ENCODE measurements at places on chromosomes 2 and 18.
A peak's percentile ranks its signal among the peaks of the same experiment; 100 is the strongest.

DNA sequence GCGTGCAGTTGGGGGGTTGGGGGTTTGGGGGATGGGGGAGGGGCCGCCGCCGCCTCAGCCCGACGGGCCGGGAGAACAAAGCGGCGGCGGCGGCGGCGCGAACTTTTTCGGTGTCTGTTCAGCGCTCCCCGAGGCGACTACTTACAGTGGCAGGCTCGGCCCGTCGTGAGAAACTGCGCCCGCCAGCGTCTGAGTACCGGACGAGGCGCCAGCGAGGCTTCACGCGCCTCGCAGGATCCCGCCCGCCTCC, 172 bp downstream of the PRKD3 start:
- DNase-seq: no peak

- DNase-seq: no peak
Observed at GRCh38 chr18:36284268-36284667, 13.2 kb upstream of the FHOD3 start.

- no peak for DNase-seq
Observed at GRCh38 chr2:134869946-134870736, 31.7 kb downstream of the ACMSD start.

DNA sequence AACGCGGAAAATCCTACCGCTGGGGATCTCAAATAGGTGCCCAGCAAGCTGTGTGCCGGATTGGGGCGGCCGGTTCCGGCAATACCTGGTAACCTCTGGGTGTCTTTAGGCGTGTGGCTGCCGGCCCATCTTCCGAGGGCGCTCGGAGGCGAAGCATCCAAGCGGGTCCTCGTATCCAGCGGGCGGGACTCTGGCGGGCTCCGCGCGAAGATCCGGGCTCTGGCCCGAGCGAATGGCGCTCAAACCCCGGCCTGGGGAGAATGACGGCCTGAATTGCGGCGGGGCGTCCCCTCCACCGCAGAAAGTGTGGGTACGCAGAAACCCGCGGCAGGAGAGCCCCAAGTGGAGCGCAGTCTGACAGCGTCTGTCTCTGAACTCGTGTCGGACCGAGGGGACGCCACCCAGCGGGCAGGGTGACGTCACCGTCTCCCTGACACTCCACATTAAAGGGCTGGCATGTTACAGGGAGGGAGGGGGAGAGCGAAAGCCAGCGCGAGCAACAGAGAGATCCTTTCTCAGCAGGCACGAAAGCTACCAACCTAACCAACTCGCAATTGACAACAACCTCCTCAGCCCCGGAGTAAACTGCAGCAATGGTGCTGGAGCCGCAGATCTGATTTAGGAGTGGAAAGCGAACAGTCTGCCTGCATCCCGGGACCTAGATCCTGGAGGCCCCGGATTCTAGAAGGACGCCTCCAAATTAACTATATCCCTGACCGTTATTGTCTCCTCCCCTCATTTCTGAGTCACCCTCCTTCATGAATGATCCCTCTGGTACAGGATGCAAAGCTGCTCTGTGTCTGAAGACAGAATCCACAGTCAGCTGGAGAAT, at the start of gene SKOR2:
Gene SKOR2, minus strand, starts transcription at position 372 of the 832 bp plus-strand sequence. CDS start 2,477 bp downstream, outside the sequence.
- DNase-seq: no peak

DNA sequence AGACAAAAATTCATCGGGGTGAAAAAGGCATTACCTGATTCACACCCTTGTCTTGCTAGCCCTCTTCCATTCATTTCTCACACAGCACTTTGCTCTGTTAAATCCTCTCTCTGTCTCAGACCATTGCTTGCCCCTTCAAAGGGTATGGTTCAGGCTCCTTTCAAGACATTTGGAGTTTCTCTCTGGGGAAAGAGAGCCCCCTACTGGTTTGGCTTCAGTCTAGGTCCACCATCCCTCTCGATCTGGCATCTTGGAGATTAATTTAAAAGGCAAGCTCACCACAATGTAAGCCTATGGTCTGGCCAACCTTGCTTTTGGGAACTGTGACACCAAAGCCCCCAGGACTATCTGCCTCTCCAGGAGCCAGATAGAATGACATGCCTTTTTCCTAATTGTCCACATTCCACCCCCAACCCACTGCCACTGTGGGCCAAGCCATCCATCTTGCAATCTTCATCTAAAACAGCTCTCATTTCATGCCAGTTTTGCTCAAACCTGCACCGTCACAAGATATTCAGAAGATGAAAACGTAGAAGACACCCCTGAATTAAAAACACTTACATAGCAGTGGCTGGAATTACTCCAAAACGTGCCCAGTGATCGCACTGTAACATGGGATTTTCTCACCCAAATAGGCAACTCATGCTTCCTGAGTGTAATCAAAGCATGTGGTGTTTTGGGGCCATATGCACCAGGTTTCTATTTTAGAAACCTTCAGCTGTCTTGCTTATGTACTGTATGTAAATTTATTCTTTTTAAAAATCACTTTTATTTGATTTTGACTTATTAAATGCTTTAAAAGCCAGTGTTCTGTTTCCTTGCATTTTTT, 93.9 kb downstream of the FARSB start:
- peak; percentile 31 for DNase-seq

GRCh38 chr2:229348128-229348527, 77.0 kb upstream of the PID1 start:
- no peak for DNase-seq

DNA sequence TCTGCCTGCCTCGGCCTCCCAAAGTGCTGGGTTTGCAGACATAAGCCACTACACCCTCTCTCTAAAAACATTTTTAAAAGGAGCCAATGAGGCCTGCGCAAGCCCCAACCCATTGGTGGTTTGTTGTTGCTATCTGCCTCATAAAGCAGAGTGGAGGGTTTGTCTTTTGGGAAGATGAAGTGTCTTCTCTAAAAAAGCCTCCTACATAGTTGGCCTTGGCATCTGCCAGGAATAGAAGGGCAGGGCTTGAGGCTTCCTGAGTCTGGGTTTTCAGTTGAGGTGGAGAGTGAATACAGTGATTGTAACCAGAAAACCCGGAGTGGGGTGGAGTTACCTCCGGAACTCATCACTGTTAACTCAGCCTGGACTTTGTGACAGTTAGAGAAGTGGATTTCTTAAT, 5.9 kb upstream of the STARD7 start:
- DNase-seq: no peak

- no peak for DNase-seq
Observed at GRCh38 chr2:165508927-165509326, 39.4 kb downstream of the CSRNP3 start.

DNA sequence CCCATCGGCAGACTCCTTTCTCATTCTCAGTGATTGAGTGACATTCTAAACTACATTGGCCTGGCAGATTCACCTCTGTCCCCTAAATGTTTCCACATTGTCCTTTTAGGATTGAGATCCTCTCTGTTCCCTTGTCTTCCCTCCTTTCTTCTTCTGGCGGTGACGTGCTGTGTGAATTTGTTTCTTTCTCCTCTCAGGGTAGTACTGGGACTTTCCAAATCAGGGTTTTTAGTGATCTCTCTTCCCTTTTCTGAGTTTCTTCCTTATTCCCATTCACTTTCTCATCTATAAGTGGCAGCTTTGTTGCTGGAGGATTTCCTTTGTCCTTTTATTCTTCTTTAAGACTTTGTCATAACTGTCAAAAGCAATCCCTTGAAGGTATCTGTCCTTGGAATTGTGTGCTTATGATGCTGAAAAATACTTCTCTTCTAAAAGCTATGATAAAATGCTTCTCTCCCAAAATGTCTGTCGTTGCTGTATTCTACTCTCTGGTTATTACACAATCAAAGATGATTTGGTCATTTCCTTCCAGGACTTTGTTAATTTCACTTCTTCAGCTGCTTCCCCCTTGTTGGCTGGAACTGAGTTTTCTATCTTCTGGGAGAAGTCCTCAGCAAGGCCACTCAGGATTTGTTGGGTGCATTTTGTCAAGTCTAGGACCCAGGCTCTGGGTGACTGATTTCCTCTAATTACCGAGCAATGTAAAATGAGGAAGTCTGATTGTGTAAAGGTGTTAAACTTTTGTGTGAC, 4.9 kb upstream of the IL1B start:
- DNase-seq: no peak

DNA sequence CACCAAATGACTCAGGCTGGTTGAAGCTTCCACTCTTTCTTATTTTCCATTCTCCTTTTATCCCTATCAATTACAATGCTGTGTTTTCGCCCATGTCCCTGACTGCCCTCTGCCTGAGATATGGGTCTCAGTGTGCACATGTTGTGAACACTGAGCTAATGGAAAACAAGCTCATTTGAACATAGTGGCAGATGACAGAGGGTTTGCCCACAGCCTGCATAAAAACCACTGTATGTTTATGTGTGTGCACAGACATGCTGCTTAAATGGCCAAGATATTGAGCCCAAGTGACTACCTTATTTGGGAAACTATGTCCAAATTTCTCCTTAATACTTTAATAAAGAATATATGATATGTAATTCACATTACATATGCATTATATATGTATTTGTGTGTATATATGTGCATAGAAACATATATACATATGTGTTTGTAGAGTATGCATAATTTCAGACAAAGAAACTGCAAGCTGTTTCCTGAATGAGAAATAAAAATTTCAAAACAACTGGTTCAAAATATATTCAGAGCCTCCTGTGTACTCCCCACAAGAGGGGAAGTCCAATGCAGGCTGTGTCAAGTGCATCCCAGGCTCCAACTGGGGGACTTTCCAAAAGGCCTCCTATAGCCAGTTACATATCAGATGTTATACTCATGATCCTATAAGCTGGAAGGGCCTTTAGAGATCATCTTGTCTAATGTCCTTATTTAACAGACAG, 92.7 kb upstream of the CD302 start:
- no peak for DNase-seq

DNA sequence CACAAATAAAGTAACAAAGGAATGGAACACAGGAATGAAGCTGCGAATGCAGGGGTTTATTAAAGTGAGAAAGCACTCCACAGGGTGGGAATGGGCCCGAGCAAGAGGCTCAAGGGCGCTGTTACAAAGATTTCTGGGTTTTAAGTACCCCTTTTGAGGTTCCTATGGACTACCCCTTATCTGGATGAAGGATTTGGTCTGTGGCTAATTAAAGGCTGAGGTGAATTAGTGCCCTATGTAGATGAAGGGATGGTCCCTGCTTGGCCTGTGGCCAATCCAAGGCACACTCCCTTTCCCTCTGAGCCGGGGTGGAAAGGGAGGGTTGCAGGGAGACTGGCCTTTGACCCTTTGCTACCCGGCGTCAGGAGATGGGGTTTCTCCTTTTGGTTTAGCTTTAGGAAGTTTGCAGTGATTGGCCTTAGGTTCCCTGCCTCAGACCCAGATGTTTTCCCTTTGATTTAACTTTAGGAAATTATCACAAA, 47.5 kb upstream of the CNGA3 start:
- DNase-seq: no peak

DNA sequence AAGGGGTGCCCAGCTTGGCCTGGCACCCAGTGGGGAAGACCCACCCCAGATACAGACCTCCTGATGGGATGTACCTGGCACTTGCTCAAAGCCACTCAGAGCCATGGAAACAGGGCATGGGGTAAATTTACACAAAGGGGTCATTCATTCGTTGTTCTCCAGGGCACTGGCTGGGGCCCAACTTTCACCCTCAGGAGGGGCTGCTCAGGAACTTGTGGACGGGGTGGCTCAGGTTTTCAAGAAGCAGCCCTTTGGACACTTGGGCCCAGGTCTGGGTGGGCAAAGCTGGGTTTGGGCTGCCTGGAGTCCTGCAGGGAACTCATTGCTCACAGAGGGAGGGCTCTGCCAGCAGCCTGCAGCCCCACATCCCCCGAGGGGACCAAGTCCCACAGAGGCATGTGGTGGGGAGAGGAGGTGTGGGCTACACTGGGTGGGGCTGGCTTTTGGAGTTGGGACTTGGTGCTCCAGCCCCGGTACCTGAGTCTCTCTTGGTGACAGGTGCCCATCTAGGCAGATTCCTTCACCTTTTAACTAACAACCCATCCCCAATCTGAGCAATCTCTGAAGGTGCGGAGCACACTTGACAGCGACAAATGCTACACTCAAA, 172.3 kb downstream of the CELF4 start:
- no peak for DNase-seq

DNA sequence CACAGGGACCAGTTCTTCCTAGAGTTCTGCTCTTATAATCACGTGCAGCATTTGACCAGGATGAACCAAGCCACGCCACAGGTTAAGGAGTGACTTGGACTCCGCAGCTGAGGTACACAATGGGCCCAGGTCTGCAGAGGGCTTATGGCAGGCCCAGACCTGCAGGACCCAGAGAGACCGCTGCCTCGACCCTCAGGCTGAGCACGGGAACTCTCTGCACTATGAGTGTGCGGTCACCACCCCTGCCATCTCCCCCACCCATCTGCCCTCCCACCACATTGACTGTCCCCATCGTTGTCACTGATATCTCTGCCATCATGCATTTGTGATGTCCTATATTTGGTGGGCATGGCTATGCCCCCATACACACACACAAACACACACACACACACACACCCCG, 45.7 kb upstream of the HPCAL1 start:
- no peak for DNase-seq

- DNase-seq: no peak
Observed at GRCh38 chr2:217412277-217412676, 552.4 kb upstream of the TNP1 start.

DNA sequence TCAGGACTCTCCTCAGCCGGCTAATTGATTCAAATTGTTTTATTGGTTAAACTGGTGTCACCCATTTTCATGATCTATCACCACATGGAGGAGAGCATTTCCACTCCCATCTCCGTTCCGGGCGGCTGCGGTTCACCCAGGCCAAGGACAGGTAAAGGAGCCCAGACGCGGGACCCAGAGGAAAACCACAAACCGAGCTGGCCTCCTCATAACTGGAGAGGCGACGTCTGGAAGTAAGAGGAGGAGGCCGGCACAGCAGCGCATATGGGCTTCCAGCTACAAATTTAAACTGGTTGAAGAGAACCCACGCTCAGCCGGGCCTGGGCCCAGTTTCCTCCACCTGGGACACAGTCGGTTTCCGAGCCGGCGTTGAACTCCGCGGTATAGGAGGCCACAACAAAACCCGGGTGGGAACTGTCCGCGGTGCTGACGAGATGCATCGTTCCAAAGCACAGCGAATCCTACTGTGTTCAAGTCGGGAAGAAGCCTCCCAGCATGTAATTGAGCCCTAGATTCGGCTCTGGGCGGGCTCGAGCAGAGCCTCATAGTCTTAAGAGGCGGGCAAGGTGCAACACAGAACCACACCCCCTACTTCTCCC, 3.0 kb upstream of the SKOR2 start:
- no peak for DNase-seq

GRCh38 chr2:235008584-235009044, 56.8 kb downstream of the SH3BP4 start:
- DNase-seq: peak; percentile 81

- no peak for DNase-seq
Observed at GRCh38 chr18:2971741-2972552, 41.0 kb downstream of the LPIN2 start.

- DNase-seq: no peak
Observed at GRCh38 chr18:68847219-68847837, 49.4 kb downstream of the CCDC102B start.

DNA sequence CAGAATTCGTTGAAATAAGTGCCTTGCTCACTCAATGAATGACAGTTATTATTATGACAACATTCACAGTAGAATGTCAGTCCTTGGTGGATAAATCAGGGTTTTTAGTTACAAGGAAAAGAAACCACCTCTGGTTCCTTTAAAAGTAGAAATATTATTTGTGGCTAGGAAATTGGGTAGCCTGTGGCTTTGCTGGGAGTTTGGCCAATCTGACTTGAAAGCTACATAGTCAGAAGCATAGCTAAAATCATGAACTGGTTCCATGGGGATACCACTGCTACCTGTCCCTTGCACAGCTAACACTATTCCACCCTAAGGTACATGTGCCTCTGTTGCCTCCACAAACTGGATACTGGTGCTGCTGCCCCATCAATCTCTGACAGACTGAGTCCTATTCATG, 12.8 kb upstream of the SMCHD1 start:
- no peak for DNase-seq

GRCh38 chr2:197760293-197760657, 24.8 kb downstream of the BOLL start:
- no peak for DNase-seq
